ENCODE measurements at places on chromosomes 7 and 10.

DNA sequence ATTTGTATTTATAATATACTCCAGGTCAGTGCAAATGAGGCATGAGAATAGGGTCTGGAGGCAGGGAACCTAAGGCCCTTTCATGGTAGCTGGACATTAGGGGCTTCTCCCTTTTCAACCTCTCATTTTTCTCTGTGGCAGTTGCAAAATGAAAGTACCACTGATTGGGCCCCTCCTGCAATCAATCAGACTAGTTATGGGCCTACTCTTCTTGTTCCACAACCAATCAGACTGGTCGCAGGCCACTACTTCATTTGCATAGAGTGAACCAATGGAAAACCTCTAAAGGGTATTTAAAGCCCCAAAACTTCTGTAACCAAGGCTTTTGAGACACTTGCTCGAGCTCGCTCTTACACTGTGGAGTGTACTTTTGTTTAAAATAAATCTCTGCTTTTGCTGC, 10.0 kb upstream of the PRPS1L1 start:
- no peak for DNase-seq

DNA sequence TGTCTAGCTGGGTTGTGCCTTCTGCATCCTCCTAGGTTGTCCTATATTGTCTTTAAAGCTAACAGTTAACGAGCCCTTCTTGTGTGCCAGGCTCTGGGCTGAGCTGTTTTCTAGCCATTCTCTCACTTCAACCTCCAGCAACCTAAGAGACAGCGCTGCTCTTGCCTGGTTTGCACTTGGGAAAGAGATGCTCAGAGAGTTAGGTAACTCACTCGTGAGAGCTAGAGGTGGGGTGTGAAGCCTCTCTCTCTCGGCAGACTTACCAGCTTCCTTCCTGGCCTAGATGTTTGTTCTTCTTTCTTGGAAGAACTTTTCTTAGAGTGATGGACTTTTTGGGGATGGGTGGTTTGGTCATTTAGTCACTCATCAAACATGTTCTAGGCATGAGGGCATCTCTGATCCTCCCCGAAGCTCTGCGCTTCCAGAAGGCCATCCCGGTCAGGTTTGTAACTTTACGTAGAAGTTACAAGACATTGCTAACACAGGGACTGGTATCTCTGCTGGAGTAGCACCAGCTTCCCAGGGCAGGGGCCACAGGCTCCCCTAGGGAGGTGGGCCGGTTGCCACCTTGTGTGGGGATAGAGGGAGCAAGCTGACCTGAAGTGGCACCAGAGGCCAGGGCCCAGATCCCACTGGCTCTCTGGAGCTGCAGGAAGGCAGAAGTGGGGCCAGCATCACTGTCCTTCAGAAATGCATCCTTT, 14.3 kb downstream of the TSPAN15 start:
- no peak for DNase-seq

DNA sequence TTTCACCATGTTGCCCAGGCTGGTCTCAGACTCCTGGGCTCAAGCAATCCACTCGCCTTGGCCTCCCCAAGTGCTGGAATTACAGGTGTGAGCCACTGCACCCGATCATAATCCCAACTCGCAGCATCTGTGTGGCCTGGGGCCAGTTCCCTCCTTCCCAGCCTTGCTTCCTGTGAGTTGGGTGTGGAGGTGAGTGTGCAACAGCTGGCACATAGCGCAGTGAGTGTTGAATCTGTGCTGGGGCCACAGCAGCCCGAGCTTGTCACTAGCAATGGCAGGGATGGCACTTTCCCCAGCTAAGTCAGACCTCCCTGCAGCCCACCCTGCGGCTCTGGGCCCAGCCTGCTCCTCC, 12.2 kb downstream of the TMEM184A start:
- DNase-seq: no peak

DNA sequence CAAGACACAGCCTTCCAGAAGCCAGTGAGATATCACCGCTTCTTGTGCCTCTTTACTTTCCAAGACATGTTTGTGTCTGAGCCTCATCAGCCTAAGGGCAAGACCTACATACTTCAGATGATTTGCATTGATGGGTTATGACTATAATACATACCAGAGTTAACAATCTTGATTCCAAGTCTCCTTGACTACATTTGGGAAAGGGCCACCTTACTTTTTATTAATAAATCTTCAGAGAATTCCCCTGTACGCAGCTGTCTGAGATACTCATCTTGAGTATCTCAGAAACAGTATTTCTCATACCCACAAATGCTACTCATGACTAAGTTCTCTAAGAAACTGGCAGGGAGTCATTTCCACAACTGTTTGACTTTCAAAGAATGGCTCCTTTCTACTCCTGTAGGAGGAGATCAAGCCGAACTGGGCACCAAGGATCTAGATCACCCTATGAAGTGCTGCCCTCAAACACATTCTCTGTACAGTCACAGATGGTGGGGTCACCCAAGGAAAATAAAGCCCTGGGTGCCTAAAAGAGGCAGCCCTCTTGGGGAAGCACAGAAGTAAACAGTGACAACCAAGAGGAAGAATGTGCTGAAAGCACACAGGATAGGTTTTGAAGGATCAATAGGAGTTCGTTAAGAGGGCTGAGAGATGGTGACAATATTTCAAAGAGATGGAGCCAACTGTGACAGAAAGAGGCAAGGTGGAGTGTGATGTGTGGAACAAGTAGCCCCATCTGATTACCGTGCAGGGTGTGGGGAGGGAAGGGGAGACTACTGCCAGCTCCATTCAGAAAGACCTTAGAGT, 138.9 kb downstream of the JAZF1 start:
- peak; percentile 30 for DNase-seq

- no peak for DNase-seq
Observed at GRCh38 chr7:35336444-35336843, 82.5 kb upstream of the TBX20 start.

GRCh38 chr7:131100357-131101054, 227.2 kb upstream of the MKLN1 start:
- DNase-seq: no peak

DNA sequence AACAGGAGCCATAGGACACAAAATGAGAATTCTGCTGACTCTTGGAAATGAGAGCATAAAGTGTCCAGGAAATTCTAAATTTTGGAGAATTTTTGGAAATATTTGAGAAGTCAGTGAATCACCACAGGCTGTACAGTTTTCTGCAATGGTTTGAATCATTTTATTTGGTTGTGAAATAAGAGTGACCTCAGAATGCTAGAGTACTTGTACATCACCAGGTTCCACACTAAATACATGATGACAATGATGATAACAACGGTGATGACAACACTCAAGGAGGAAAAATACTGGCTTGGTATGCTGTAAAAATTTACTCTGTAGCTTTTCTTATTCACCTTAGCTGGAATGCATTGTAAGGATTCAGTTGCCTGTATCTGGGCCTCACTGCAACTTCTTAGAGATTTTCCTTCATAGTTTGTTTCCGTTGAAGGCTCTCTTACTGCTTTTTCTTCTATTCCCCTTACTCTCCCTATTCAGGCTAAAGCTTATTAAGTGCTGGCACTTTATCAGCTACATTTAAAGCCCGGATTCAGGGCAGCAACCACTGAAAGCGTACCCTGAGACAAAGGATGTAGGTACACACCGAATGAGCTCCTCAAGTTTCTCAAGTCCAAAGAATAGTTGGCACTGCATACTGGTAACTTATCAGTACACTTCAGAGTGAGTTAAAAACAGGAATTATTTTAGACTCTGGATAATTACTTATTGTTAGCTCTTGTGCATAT, 30.2 kb upstream of the NME8 start:
- no peak for DNase-seq
